ENCODE measurements at places on chromosomes 2 and 18.

DNA sequence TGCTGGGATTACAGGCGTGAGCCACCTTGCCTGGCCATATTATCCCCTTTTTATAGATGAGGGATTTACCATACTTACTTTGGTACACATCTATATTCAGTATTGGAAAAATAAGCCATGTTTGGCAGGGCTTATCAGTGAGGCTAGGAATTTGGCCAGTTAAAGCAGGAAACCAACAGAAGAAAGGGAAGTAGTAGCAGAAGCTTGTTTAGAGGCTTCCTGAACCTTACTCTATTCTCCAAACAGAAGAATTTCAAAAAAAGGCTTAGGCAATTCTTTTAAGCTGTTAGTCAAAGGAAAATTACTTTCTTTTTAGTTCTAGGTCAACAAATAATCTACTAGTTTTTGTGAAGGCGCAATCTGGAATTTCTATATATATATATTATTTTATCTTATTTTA lies 3.2 kb upstream of the GLS start:
- no peak for DNase-seq

DNA sequence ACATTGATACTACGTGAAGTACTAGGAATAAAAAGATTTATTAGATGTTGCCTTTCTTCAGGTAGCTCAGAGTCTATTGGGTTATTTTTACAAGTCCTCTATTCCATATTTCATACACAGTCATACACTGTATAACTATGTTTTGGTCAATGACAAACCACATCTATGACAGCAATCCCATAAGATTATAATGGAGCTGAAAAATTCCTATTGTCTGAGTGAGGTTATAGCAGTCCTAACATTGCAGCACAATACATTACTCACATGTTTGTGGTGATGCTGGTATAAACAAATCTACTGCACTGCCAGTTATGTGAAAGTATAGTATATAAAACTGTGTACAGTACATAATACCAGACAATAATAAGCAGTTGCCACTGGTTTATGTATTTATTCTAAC lies 595.1 kb downstream of the MBD2 start:
- DNase-seq, result no peak

DNA sequence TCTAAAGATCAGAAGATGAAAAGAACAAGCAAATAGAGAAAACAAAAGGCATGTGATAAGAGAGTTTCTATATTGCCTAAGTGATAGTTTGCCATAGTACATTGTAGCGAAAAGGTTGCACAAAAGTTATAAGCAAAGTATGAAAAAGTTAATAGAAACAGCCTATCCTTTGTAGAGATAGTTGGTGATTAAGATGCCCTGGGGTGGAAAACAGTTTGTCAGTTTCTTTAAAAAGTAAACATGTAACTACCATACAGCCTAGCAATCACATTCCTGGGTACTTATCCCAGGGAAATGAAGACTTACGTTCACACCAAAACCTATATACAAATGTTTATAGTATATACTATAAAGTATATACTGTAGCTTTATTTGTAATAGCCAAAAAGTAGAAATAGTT lies 16.9 kb upstream of the DAPL1 start:
- DNase-seq, result no peak

- no peak for DNase-seq
Measured at GRCh38 chr2:10360850-10361588, 58.3 kb downstream of the HPCAL1 start.

- no peak for DNase-seq
Measured at GRCh38 chr2:56784046-56784445, 600.3 kb downstream of the CCDC85A start.

DNA sequence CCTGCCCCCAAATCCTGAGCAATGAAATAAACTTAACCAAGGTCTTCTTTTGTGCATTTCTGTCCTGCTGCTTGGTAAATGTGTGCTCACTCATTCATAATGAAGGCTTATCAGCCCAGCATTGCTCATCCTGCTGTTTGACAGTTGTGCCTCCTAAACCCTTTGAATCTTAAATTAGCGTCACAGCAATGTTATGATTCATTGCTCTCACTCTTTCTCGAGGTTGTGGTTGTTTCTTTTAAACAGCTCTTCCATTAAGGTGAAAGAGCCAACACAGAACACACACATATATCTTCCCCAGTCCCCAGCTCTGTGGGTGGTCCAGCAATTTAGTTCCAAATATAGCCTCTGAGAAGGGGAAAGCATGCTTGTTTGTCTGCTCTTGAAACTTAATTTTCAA lies 84.0 kb downstream of the EVA1A start:
- no peak for DNase-seq

DNA sequence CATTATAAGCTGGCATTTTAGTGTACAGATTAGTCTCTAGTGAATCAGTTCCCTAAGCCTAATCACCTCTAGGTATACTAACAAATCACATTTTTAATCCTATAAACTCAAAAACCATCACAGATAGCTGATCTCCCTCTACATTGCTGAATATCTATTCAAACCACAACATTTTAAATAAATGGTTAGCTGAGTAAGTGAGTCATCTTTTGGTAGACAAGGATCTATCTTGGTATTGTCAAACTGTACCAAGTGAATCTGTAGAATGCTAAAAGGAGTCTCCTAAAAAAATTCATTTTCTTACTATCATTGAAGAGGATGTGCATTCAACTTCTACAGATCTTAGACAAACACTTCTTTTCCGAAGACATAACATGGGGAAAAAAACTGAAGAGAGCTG lies 40.7 kb downstream of the INO80D start:
- no peak for DNase-seq

DNA sequence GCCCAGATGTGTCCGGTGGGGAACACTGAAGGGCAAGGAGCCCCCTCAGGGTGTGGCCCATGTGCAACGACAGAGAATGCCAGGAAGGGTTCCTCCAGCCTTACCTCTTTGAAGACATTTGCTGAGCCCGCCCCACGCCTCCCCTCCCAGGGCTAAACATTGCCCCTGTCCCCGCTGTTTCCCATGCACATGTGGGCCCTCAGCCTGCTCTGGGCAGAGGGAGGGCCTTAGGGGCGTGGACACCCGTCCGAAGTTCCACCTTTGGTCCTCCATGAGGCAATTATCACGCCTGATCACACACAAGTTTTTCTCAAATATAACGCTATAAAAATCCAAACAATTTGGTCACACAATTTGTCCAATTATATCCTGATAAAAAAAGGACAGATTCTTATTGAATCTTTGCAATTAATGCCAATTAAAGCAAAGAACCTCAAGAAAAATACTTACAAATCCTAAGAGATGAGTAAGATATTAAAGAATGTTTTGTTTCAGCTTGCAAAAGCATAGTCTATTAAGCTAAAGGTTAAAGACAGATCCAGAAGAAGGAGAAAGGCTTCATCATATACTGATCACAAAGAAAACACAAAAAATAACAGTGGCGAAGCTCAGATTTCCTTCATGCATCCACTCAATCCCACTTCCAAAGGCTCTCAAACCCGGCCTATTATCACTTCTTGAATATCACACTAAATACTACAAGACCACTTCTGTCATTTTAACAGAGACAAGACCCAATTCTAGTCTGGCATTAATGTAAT lies 55.2 kb upstream of the LDLRAD4 start:
- no peak for DNase-seq

DNA sequence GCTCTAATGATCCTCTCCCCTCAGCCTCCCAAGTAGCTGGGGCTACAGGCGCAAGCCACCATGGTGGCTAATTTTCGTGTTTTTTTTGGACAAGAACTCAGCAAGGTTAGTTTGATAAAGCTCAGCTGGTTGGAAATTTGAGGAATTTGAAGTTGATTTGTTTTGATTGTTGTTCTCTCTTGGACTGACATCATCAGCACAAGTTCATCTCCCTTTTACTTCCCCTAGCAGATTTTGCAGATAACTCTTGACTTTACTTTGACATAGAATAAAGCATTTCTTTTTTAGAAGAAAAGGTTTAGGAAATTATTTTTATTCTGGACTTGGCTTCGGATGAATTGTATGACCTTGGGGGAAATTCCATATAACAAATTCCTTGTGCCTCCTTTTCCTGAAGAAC lies 74.9 kb upstream of the DLX2 start:
- no peak for DNase-seq

DNA sequence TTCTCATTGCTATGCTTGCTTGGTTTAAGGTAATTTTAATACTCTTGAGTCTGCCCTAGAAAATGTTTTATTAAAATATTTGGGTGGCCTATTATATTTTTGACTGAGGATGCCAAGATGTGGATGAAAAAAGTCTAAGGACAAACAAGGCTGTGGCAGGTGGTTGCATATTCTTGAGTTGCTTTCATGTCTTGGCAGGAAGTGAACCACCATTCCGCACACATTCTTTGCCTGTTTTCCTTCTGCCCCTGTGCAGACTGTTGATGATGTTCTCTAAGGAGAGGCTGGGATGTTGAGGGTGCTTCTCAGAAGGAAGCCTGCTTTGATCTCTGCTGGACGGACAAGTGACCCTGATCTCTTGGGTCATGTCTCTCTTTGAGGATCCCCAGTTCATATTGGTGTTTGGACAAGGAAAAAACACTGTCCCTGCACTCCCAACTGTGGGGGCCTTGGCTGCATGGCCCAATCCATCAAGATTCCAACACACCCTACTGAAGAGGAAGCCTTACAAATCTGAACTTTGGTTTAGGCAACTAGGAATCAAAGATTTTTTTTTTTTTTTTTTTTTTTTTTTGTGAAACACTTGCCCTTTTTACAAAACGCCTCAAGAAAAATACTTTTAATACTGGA lies 45.0 kb upstream of the CD28 start:
- no peak for DNase-seq

- DNase-seq, result no peak
Measured at GRCh38 chr2:124320051-124320688, 295.1 kb downstream of the CNTNAP5 start.

GRCh38 chr2:112542984-112543661 lies 858 bp downstream of the POLR1B start:
- peak; percentile 17 for DNase-seq

DNA sequence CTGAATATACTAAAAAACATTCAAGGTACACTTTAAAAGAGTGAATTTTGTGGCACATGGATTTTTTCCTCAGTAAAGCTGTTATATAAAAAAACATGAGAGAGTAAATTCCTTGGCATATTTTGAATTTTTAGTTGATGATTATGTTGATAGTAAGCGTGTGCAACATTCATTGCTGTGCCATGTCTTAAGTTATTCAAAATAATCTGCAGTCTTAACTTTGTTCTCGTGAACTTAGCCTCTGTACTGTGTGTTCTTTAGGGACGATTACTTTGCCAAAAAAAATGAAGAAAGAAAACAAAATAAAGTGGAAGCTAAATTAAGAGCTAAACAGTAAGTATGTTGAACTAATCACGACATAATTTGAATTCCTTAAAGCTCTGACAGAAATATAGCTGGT lies 9.6 kb downstream of the SSB start:
- DNase-seq, result no peak

GRCh38 chr2:170320948-170321347 lies 143.0 kb downstream of the MYO3B start:
- DNase-seq, result no peak
